ENCODE measurements at places on chromosomes 5 and 9. TPM values are rescaled to one million over a fixed set of nuclear protein-coding genes. Genes with fewer than 3 reads are reported as not detected.

DNA sequence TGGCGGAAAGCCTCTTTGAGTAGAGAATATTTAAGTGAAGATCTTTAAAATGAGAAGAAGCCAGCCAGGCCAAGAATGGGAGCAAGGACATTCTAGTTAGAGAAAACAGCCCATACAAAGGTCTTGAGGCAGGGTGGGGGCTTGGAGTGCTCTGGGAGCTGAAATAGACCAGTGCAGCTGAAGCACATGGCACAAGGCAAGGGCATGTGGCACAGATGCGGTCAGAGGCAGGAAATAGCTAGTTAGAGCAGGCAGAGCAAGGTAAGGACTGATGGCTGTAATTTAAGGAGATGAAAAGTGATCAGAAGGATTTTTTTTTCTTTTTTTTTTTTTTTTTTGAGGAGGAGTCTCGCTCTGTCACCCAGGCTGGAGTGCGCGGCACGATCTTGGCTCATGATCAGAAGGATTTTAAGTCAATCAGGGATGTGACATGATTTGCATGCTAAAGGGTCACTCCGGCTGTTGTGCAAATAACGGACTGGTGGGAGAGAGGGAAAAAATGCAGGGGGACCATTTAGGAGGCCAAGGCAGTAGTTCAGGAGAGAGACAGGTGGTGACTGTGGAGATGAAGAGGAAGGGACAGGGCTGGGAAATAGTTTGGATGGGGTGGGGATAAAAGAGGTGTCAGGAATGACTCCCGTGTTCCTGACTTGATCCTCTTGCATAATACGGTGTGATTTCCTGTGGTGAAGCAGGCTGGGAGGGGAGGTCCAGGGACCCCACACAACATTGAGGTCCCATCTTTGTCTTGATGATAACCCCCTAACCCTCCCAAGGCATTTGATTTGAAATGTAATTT lies 207.6 kb downstream of the HSPA4 start:
- no peaks in the 10 kb centered on the region for H3K36me3 ChIP-seq
- peak; percentile 30 for DNase-seq
- peaks cover 13% of the 10 kb centered on the region for H3K4me1 ChIP-seq
- H3K4me3 ChIP-seq, result no peak overlapping the region

DNA sequence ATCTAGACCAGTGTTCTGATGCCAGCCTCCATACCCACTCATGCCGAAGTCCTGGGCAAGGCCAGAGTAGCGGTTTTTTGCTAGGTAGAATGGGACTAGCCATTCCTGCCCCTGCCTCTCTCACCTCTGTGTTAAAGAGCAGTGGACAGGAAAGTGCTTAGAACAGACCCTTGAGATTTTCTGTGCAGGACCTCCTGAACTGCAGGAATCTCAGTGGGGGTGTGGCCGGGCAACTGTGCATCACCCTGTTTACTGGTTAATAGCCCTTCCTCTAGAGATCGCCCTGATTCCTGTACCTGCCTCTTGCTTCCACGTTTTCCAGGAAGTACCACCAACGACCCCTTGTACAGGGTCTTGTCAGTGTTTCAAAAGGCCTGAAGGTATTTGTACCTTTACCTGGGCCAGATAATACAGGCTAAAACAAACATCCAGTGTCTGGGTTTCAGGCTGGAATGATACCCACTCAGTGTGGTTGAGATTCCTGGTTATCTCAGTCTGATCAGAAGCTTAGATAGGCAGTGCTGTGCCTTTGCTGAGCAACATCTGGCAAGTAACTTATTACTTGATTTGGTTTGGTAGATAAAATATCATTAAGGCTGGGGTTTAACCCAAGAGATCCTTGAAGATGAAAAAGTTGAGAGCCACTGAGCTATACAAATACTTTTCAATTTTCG lies 65.9 kb downstream of the RGS3 start:
- no peak overlapping the region for H3K27ac ChIP-seq
- H3K36me3 ChIP-seq, result peaks cover 67% of the 10 kb centered on the region
- no peak overlapping the region for H3K4me3 ChIP-seq
- no peaks in the 10 kb centered on the region for H3K27me3 ChIP-seq
- DNase-seq, result no peak

- H3K36me3 ChIP-seq, result no peaks in the 10 kb centered on the region
- peaks cover 31% of the 10 kb centered on the region for H3K27me3 ChIP-seq
- H3K4me3 ChIP-seq, result no peak overlapping the region
- H3K4me1 ChIP-seq, result peaks cover 3% of the 10 kb centered on the region
Observed at GRCh38 chr5:7398596-7399280, 2.8 kb downstream of the ADCY2 start.

DNA sequence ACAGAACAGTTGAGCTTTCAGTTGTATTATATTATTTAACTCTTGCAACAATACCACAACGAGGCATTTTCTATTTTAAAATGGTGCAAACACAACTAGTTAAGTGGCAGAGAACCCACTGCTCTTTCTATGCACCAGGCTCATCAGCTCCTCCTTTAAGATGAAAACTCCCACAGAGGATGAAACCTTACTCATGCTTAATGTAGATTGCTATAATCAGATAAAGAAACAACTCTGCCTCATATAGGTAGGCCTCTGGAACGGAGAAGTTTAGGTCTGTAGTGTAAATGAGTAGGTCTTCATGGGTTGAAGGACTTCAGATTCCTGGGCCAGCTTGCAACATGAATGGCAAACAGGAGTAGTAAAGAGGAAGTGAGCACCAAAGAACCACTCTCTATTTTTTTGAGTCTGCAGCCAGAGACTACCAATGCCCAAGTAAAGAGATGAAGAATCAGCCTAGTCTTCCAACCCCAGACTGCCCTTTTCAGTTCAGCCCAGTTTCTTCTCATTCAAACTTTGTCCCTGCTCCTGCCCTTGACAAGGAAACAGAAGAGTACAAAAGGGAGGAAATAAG lies 33.9 kb downstream of the HACD4 start:
- H3K36me3 ChIP-seq, result peaks cover 69% of the 10 kb centered on the region
- DNase-seq, result no peak
- no peak overlapping the region for H3K4me3 ChIP-seq
- H3K27ac ChIP-seq, result peak overlapping the region; percentile 3
- peaks cover 38% of the 10 kb centered on the region for H3K4me1 ChIP-seq

GRCh38 chr5:1446602-1447343 lies 1.5 kb upstream of the SLC6A3 start:
- no peak overlapping the region for H3K27ac ChIP-seq
- no peak for DNase-seq
- H3K27me3 ChIP-seq, result peaks cover 39% of the 10 kb centered on the region
- H3K4me3 ChIP-seq, result no peak overlapping the region
- no peaks in the 10 kb centered on the region for H3K36me3 ChIP-seq

GRCh38 chr9:72362118-72362531 lies 2.9 kb downstream of the ZFAND5 start:
- no peaks in the 10 kb centered on the region for H3K27me3 ChIP-seq
- H3K27ac ChIP-seq, result peak overlapping the region; percentile 68
- H3K4me1 ChIP-seq, result peaks cover 64% of the 10 kb centered on the region
- peaks cover 54% of the 10 kb centered on the region for H3K36me3 ChIP-seq

GRCh38 chr9:94622087-94622800 lies 17.1 kb downstream of the FBP1 start:
- peaks cover 2% of the 10 kb centered on the region for H3K27me3 ChIP-seq
- H3K27ac ChIP-seq, result no peak overlapping the region
- no peak overlapping the region for H3K4me3 ChIP-seq
- DNase-seq, result no peak
- no peaks in the 10 kb centered on the region for H3K36me3 ChIP-seq
- H3K4me1 ChIP-seq, result peaks cover 11% of the 10 kb centered on the region

GRCh38 chr5:6403416-6403815 lies 25.1 kb upstream of the MED10 start:
- H3K4me3 ChIP-seq, result no peak overlapping the region
- no peaks in the 10 kb centered on the region for H3K4me1 ChIP-seq
- no peak overlapping the region for H3K27ac ChIP-seq
- H3K36me3 ChIP-seq, result no peaks in the 10 kb centered on the region
- no peak for DNase-seq

GRCh38 chr5:106262395-106262794 lies 1408.3 kb downstream of the EFNA5 start:
- no peak for DNase-seq
- no peaks in the 10 kb centered on the region for H3K27me3 ChIP-seq
- no peak overlapping the region for H3K27ac ChIP-seq
- no peaks in the 10 kb centered on the region for H3K4me1 ChIP-seq

- H3K27me3 ChIP-seq, result no peaks in the 10 kb centered on the region
- no peak for DNase-seq
- no peaks in the 10 kb centered on the region for H3K4me1 ChIP-seq
- no peak overlapping the region for H3K27ac ChIP-seq
- no peak overlapping the region for H3K4me3 ChIP-seq
Observed at GRCh38 chr9:119026120-119026519, 343.1 kb downstream of the BRINP1 start.

GRCh38 chr9:85600675-85601263 lies 141.0 kb downstream of the AGTPBP1 start:
- peaks cover 22% of the 10 kb centered on the region for H3K36me3 ChIP-seq
- DNase-seq, result peak; percentile 53
- no peaks in the 10 kb centered on the region for H3K27me3 ChIP-seq
- no peak overlapping the region for H3K4me3 ChIP-seq

DNA sequence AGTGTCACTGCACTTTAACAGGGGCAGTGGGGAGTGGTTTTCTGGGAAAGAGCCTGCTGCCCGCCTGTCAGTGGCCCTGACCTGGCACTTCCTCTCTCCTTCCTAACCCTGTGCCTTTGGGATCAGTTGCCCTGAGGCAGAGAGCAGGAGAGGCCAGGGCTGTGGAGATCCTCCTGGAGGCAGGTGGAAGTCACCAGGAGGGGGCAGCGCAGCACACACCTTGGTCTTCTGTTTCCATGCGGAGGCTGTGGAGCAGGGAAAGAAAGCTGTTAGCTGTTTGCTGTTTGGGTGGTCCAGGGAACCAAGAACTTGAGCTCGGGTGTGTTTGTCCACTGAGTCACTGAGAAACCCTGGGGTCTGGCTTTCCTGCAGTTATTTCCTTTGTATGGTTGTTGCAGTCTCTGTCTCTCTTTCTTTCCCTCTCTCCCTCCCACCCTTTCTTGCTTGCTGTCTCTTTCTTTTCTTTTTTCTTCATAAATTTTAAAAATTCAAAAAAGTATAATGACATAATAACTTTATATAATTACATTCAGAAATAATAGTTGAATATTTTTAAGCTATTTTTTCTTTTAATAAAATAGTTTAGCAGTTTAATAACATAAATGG lies 28.1 kb downstream of the NTRK2 start:
- H3K36me3 ChIP-seq, result no peaks in the 10 kb centered on the region
- H3K4me1 ChIP-seq, result no peaks in the 10 kb centered on the region

- no peak overlapping the region for H3K27ac ChIP-seq
- no peaks in the 10 kb centered on the region for H3K27me3 ChIP-seq
- H3K4me3 ChIP-seq, result no peak overlapping the region
- H3K36me3 ChIP-seq, result no peaks in the 10 kb centered on the region
Observed at GRCh38 chr5:17302106-17302505, 84.7 kb downstream of the BASP1 start.

DNA sequence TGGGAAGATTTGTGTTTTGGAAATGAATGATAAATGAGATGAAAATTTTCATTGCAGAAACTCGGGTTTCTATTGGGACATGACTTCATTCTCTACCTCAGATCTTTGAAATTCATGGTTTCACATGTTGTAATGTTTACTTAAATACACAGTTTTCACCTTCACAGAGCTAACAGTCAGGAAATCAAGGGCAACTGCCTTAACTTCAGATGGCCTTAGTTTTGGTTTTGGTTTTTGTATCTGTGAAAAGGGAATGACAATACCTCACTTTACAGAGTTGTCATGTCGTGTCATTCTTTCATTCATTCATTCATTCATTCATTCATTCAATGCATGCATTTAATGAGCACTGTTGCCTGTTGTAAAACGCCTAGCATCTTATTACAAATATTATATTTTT lies 41.9 kb downstream of the NIM1K start:
- H3K36me3 ChIP-seq, result no peaks in the 10 kb centered on the region
- DNase-seq, result no peak
- no peak overlapping the region for H3K4me3 ChIP-seq
- H3K27ac ChIP-seq, result no peak overlapping the region
- peaks cover 4% of the 10 kb centered on the region for H3K4me1 ChIP-seq
- H3K27me3 ChIP-seq, result no peaks in the 10 kb centered on the region

GRCh38 chr9:3331801-3332200 lies 194.0 kb downstream of the RFX3 start:
- DNase-seq, result peak; percentile 24
- no peak overlapping the region for H3K27ac ChIP-seq
- H3K27me3 ChIP-seq, result no peaks in the 10 kb centered on the region
- H3K4me1 ChIP-seq, result peaks cover 2% of the 10 kb centered on the region

DNA sequence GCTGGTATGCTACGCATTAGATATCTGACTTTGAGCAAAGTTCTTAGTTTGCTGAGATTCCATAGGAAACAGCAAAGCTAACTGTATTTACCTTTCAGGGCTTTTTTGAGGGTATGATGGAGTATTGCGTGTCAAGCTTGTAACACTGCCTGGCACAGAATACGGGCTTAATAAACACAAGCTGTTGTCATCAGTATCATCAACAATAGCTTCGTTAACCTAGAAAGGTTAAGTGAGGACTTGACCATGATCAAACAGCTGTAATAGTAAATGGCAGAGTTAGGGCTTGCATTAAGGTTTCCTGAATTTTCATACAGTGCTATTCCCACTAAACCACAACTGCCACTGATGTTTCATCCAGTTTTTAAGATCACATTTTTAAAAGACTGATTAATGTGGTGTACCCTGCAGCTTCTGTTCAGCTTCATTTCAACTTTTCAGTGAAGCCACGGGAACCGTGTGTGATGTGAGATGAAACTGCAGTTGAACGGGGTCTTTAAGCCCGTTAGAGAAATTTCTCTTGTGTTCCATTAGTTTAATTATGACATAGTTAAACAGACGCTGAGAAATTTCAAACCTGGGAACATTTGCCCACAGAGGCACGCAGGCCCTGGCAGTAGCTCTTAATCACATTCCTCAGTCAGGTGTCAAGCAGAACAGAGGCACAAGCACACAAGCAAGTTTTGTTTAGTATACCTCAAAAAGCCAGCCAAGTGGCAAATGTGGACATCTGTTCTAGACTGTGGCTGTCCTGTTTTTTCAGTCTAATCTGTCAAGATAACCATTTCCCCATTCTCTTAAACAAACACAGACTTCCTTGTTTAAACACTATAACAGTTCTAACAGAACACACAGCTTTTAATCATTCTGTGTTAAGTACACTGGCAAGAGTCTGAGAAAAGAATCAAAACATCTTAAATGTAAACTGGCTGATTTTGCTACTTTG lies 147.1 kb downstream of the ZNF608 start:
- H3K36me3 ChIP-seq, result no peaks in the 10 kb centered on the region
- peaks cover 10% of the 10 kb centered on the region for H3K27me3 ChIP-seq
- no peak overlapping the region for H3K27ac ChIP-seq

- no peaks in the 10 kb centered on the region for H3K27me3 ChIP-seq
- no peaks in the 10 kb centered on the region for H3K4me1 ChIP-seq
- DNase-seq, result no peak
- no peaks in the 10 kb centered on the region for H3K36me3 ChIP-seq
- no peak overlapping the region for H3K4me3 ChIP-seq
Observed at GRCh38 chr9:35556776-35557175, 48.3 kb upstream of the TESK1 start.

GRCh38 chr9:16475257-16475656 lies 395.2 kb downstream of the BNC2 start:
- H3K36me3 ChIP-seq, result no peaks in the 10 kb centered on the region
- no peak overlapping the region for H3K4me3 ChIP-seq
- H3K27ac ChIP-seq, result no peak overlapping the region
- no peaks in the 10 kb centered on the region for H3K27me3 ChIP-seq

GRCh38 chr5:89064736-89065135 lies 181.8 kb upstream of the MEF2C start:
- no peaks in the 10 kb centered on the region for H3K36me3 ChIP-seq
- H3K4me1 ChIP-seq, result no peaks in the 10 kb centered on the region

- peaks cover 55% of the 10 kb centered on the region for H3K27me3 ChIP-seq
- peak overlapping the region; percentile 52 for H3K4me3 ChIP-seq
- no peak for DNase-seq
Observed at GRCh38 chr9:14314424-14314928, 535 bp upstream of the NFIB start.

Gene PDLIM4
- not detected for total RNA-seq

Gene PDE4D
- 80.7 TPM for total RNA-seq

Gene IL7R
- 136 TPM for total RNA-seq

Gene CDX1
- not detected for total RNA-seq

Gene CFAP90
- total RNA-seq, result not detected

Gene GDA
- not detected for total RNA-seq
